ENCODE measurements at places on chromosomes 3 and 15. TPM values are rescaled to one million over a fixed set of nuclear protein-coding genes. Genes with fewer than 3 reads are reported as not detected.

DNA sequence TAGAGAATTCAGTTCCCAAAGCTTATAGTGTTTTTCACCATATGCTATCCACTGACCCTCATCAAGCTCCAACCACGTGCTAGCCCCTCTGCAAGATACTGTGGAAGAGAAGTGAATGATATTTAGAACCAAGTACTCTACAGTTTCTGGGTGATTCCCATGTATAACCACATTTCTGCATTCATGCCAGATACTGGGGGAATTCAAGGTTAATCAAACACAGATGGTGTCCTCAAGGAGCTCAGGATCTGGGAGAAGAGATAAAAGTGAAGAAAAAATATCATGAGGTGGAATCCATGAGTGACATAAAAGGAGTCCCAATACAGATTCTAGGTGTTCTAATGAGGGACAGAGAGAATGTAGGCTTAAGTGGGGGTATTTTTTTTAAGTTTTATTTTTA is 195.8 kb downstream of the FHIT start:
- no peak for DNase-seq

GRCh38 chr3:80238152-80238551 is 470.4 kb upstream of the ROBO1 start:
- no peak for DNase-seq

- DNase-seq, result no peak
Observed at GRCh38 chr3:102478160-102478559, 43.3 kb downstream of the ZPLD1 start.

DNA sequence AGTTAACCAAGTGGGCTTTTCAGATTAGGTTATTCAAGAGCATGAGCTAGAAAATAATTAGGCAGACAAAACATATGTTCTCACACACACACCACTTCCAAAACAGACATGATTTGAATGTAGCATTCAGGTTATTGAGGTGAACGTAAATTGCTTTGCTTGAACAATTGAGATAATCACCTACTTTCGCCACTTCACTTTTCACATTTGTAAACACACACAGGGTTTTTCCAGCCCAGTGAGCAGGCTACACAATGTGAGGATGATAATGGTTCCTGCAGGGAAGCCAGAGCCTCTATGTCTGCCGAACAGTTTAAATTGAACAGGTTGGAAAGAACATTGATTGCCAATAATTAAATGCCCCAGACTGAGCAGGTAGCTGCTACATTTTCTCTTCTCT is 560.8 kb downstream of the OCA2 start:
- DNase-seq, result no peak

- DNase-seq, result no peak
Observed at GRCh38 chr3:30004481-30004880, 601.9 kb upstream of the TGFBR2 start.

GRCh38 chr15:100772478-100772877 is 107.2 kb upstream of the ALDH1A3 start:
- DNase-seq, result no peak

DNA sequence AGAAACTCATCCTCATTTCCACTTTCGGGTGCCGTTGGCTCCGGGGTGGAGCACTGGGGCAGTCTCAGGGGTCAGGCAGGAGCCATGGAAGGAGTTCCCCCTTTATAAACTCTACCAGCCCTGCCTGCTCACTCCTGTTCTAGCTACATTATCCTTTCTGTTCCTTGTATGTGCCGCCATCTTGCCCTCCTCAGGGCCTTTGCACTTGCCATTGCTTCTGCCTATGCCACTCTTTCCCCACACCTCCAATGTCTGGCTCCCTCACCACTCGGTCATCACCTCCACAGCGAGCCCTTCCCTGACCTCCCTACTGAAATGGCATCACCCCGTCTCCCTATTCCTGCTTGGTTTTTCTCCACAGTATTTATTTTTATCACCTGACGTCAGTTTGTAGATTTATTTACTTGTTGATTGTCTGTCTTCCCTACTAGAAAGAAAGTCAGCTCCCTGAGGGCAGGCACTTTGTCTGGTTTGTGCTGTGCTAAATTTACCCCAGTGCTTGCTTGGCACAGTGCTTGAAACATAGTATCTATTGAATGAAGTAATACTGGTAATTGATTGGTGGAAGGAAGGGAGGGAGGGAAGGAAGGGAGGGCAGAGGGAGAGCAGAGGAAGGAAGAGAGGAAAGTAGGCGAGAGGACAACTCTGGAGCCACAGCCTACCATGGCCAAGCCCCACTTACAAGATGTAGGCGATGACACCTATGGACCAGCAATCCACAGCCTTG is 8.8 kb downstream of the CAMK1 start:
- DNase-seq, result no peak

GRCh38 chr15:71455107-71455506 is 339.8 kb downstream of the THSD4 start:
- DNase-seq, result no peak

Gene AP3B2
- 0.30 TPM for total RNA-seq

- DNase-seq, result no peak
Observed at GRCh38 chr3:157618886-157619285, 115.7 kb upstream of the VEPH1 start.

- DNase-seq, result no peak
Observed at GRCh38 chr3:78571486-78571885, 1196.3 kb downstream of the ROBO1 start.

Gene MEGF11
- not detected for total RNA-seq

- DNase-seq, result no peak
Observed at GRCh38 chr3:46573701-46574100, 7.6 kb upstream of the LRRC2 start.

- no peak for DNase-seq
Observed at GRCh38 chr3:172079326-172079976, 40.1 kb downstream of the FNDC3B start.

DNA sequence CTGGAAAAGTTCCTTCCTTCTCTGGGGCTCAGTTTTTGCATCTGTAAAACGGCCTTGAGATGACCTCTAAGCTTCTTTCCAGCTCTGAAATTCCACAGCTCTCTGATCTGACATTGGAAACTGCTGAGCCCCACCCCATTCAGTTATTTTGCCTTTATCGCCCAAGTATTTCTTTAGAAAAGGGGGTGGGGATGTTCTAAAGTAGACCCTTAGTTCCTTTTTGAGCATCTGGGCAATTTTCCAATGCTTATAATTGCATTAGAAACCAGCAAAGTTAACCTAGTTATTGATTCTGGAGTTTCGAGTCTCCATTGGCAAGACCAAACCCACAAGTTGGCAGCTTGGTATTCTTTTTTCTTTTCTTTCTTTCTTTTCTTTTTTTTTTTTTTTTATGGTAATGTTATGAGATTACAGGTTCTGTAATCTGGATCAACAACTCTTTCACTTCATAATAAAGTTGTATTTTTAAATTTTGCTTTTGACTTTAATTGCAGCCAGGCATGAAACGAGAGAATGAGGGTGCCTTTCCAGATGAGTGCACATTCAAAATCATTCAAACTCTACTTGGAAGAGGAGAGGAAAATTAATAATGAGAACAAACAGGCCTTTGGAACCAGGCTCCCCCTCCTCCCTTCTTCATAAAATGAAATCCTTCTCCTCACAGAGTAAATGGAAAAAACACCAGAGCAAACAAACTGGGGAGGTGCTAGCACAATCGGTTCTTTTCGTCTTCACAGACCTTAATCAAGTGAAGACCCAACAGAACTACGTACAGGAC is 76.8 kb upstream of the LRIG1 start:
- DNase-seq, result no peak

DNA sequence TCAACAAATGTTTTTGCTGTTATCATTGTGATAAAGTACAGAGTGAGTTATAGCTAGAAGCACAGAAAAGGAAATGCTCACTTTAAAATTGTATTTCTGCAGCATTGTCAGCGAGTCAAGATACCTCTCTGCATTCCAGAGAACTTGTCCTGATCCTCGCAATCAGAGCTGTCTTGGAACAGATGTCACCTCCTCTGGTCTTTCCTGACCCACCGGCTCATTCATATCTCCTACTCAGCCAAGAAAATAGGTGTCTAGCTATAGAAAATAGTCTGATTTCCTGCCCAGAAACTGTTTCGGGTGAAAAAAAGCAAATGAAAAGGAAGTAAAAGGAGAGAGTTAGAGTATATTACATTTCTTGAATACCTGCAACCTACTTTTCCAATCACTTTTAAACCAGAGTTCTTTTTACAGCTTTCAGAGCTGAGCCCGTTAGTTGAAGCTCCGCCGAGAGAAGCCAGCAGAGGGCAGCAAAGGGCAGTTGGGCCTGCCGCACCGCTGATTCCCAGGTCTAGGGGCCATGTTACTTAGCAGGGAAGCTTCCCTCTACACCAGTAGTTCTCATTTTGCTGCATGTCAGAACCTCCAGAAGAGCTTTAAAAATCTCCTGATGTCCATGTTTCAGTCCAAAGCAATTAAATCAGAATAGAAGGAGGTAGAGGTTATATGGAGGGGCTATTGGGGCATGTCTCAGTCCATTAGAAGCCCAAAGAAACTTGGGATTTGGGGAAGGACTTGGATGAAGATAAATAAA is 185.7 kb upstream of the THRB start:
- peak; percentile 54 for DNase-seq
